Breast epithelium (tissue), 4 donors: ENCODE measurements at places on chromosomes 3 and 15.

DNA sequence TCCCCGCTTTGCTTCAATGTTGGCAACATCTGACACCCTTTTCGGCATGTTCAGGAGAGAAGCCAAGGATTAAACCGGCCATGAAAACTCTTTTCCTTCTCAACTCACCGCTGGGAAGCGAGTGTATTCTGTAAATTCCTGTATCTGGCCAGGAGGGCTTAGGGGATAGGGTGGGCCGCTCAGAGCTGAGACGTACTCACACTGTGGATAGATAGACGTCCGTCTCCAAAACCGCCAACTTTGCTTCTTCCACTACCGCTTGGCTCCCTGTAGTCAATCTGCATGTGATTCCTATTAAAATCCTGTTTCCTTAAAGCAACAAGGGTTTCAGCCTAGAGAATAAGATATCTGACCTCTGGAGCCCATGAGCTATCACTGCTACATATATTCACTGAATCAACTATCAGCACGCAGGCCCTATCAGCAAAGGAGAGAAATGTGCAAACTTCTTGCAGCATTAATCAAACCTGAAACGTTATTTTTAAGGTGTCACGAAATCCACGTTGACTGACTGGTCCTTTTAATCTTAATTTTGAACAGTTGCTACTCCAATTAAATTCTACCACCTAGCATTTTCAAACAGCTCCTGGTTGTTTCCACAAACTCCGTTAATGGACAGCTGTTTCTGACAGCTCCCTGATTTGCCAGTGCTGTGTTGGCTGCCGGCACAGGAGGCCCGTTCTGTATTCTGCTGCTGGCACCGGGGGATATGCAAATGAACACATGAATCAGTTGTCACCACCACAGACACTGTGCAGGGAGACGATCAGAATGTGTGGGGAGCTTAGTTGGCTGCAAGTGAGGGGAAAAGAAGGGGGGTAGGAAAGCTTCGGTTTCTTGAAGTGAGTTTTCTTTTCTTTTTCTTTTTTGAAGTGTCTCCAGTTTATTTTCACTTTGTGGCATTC, 438.9 kb upstream of the ARRDC4 start:
- no peaks in the 10 kb centered on the region for H3K4me1 ChIP-seq
- DNase-seq = no peak
- peak overlapping the region; percentile 45 for H3K4me3 ChIP-seq
- no peak overlapping the region for H3K27ac ChIP-seq

DNA sequence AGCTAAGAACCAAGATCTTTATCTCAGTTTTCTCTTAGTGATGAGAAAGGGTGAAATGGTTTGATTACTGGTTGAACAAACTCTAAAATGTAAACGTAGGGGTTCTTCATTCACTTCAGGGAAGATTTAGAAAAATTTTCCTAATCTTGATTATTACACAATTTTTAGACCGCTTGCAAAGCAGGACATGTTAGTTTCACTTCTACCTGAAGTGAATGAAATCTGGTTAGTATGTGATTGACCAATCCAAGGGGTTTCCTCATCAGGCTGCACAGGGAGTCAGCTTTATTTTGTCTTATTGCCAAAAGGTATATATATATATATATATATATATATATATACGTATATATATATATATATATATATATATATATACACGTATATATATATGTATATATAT, 740.4 kb downstream of the TUSC7 start:
- no peak for DNase-seq
- H3K36me3 ChIP-seq = no peaks in the 10 kb centered on the region
- H3K4me1 ChIP-seq = no peaks in the 10 kb centered on the region
- no peaks in the 10 kb centered on the region for H3K27me3 ChIP-seq
- no peak overlapping the region for H3K27ac ChIP-seq

GRCh38 chr15:29066310-29066709, 180.5 kb downstream of the APBA2 start:
- H3K27me3 ChIP-seq = no peaks in the 10 kb centered on the region
- H3K4me3 ChIP-seq = no peak overlapping the region
- no peak for DNase-seq
- no peaks in the 10 kb centered on the region for H3K36me3 ChIP-seq
- no peak overlapping the region for H3K27ac ChIP-seq
- H3K4me1 ChIP-seq = no peaks in the 10 kb centered on the region

- H3K36me3 ChIP-seq = no peaks in the 10 kb centered on the region
- no peak for DNase-seq
- H3K27me3 ChIP-seq = no peaks in the 10 kb centered on the region
These were observed 14.1 kb downstream of the GYG1 start for GRCh38 chr3:149005416-149005815.

DNA sequence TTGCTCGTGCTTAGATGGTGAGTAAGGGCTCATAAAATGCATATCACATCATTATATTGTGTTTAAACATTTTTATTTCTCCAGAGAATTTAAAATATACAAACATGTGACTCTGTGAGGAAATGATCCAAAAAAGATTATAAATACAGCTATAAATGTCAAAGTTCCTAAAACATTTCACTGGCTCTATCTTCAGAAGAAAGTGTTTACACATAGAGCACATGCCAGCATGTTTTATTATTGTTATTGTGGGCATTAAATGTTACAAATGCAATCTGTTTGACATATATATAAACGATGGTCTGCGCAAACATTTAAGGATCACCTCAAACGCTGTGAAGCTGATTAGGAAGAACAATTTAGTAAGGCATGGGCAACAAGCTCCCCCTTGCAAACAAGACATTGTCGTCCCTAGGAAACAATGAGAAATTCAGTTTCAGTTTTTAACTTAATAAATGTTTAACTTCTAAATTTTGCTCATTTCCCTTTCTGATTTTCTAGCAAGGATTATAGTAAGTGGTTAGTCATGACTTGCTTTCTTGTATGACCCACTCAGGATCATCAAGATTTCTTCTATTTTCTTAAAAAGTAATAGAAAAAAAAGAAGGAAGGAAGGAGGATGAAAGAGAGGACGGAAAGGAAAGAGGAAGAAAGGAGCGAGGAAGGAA, 207.5 kb downstream of the SATB1 start:
- H3K4me1 ChIP-seq = no peaks in the 10 kb centered on the region
- DNase-seq = no peak
- no peak overlapping the region for H3K27ac ChIP-seq
- no peaks in the 10 kb centered on the region for H3K36me3 ChIP-seq
- H3K4me3 ChIP-seq = no peak overlapping the region

GRCh38 chr3:117355566-117355965, 646.0 kb downstream of the TUSC7 start:
- no peaks in the 10 kb centered on the region for H3K27me3 ChIP-seq
- H3K4me1 ChIP-seq = no peaks in the 10 kb centered on the region
- DNase-seq = no peak

DNA sequence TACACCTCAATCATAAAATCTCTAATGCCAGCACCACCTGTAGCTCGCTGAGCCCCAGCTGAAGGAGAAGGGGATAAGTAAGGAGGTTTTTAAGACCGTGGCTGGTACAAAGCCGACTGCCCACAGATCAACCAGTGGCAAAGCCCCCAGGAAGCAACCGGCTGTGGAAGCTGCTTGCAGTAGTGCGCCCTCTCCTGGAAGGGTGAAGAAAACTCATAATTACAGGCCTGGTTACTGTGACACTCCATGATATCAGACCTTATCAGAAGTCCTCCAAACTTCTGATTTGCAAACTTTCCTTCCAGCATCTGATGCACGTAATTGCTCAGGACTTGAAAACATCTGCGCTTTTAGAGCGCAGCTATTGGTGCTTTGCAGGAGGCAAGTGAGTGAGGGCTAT, 63.1 kb upstream of the MCTP2 start:
- H3K27ac ChIP-seq = no peak overlapping the region
- H3K27me3 ChIP-seq = no peaks in the 10 kb centered on the region
- H3K36me3 ChIP-seq = no peaks in the 10 kb centered on the region
- no peaks in the 10 kb centered on the region for H3K4me1 ChIP-seq

- DNase-seq = no peak
- H3K4me3 ChIP-seq = peak overlapping the region; percentile 42
- H3K4me1 ChIP-seq = peaks cover 14% of the 10 kb centered on the region
- peaks cover 12% of the 10 kb centered on the region for H3K27me3 ChIP-seq
- no peak overlapping the region for H3K27ac ChIP-seq
These were observed 1.5 kb downstream of the FOXB1 start for GRCh38 chr15:60005352-60006202.

DNA sequence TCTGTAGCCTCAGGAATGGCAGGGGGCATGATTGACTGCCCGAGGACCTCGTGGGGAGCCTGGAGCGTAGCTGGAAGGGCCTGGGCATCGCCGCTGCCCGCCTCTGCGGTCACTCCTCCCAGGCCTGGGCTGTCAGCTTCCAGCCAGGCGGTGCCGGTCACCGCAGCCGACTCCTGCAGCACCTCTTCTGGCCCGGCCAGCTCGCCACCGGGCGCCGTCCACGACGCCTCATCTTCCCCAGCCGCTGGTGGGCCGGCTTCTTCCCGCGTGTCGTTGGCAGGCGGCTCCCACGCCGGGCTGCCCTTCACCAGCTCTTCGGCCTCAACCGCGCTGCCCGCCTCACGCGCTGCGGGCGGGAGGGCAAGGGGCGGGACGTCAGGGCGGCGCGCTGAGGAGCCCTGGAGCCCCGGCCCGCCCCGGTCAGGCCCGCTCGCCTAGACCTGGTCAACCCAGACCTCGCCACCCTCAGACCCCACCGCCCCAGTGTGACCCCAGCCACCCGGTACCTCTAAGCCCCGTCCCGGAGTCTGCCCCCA, 1.0 kb downstream of the CSPG5 start:
- H3K4me3 ChIP-seq = peak overlapping the region; percentile 86
- H3K4me1 ChIP-seq = peaks cover 6% of the 10 kb centered on the region
- DNase-seq = no peak
- H3K27me3 ChIP-seq = peaks cover 6% of the 10 kb centered on the region
